ENCODE measurements at places on chromosomes 5 and 9.

- no peak for DNase-seq
Measured at GRCh38 chr5:158419186-158419585, 560.2 kb upstream of the CLINT1 start.

DNA sequence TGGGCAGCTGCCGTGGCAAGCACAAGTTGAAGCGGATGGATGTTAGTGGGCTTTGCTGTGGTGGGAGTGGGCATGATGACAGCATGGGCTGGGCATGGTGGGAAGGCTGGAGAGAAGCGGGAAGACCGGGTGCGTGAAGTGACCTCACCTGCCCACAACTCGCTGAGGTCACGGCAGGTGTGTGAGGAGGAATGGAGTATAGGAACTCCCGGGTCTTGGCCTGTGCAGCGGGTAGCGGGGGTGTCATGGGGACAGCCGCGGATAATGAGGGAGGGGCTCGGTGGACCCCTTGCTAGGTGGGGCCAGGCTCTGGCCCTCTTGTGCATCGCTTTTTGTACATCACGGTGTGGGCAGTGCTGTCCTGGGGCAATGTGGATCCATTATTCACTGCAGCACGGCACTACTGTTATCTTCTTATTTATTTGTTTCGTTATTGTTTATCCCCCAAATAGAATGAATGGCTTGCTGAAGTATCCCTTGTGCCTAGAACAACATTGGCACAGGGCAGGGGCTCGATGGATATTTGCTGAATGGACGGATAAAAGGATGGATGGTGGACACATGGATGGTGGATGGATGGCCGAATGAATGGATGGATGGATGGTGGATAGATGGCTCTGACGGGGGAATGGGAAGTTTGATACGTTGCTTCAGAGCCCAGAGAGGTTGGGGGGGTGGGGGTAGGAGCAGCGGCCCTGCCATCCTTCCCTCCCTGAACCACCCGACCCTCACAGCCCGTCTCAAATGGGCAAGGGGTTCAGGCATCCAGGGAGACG is 14.6 kb downstream of the PROP1 start:
- DNase-seq: no peak

DNA sequence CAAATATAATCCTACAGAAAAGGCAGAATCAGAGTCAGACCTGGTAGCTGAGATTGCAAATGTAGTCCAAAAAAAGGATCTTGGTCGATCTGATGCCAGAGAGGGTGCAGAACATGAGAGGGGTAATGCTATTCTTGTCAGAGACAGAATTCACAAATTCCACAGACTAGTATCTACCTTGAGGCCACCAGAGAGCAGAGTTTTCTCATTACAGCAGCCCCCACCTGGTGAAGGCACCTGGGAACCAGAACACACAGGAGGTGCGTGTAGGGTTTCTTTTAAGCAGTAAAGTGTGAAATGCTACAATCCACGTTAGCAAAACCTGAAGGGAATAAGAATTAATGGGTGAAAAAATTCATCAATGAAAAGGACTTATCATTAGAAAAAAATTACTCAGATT is 145.8 kb downstream of the GIN1 start:
- no peak for DNase-seq

DNA sequence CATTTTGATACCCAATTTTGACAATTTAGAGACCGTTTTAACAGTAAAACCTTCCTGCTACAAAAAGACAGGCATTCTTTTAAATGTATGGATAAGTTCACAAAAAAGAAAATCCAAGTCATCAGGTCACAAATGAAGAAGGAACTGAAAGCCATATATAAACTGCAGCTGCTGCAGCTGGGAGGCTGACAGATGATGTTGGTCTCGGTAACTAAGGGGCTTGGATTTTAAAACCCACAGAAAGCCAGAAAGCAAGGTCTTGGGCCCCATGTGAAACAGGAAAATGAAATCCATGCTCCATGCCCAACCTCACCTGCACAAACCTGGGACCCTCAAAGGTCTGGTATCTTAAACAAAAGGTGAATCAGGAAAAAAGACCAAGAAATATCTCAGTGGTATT is 15.7 kb upstream of the C5orf34 start:
- no peak for DNase-seq

GRCh38 chr5:16552666-16553343 is 64.0 kb downstream of the RETREG1 start:
- DNase-seq: peak; percentile 81

DNA sequence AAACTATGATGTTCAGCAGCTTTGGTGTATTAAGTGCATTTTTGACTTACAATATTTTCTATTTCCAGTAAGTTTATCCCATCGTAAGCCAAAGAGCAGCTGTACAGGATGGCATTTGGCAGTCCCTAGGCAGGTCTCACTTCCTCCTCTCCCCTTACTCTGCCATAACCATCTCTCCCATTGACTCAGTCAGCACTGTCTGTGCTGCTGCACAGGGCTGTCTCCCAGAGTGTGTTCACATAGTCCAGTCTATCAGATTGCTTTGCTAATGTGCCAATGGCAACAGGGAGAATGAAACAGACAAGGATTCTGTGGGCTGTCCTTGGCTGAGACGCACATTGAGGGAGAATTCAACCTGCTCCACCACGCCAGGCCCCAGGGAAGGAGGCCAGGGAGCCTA is 47.0 kb upstream of the CAST start:
- DNase-seq: no peak

DNA sequence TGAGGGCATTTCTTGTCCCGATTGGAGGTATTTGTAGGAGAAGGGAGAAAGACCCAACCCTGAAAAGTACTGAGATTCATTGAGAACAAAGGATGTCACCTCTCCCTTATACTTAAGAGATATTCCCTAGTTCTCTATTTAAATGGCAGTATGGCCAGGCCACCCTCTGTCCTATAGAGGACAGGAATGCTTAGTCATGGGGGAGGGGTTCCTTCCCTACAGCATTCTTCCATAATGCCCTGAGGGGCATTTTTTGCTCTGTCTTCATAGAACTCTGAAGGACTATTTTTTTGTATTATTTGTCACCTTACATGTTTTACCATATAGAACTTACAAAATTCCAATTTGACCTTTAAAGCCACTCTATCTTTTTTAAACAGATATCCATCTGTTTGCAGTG is 176.3 kb downstream of the TMEM161B start:
- no peak for DNase-seq

DNA sequence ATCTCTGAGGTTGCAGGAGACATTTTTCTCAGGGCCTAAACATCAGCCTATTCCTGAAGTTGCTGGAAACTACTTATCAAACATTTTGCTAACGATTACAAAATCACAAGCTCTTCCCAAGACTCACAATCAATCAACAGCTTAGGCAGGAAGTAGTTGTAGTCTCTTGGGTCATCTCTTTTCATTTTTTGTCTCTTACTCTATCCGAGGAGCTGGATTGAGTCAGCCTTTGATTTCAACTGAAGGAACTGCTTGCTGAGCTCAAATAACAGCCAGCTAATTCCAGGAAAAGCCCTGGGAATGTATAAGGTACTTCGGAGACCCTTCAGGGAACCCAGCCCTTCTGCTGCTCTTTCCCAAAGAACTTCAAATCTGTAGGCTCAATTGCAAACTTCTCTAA is 398.9 kb downstream of the PLK2 start:
- DNase-seq: no peak

- no peak for DNase-seq
Measured at GRCh38 chr9:108475813-108476212, 380.0 kb downstream of the ACTL7B start.

- DNase-seq: no peak
Measured at GRCh38 chr9:73719660-73720059, 568.0 kb downstream of the ANXA1 start.

DNA sequence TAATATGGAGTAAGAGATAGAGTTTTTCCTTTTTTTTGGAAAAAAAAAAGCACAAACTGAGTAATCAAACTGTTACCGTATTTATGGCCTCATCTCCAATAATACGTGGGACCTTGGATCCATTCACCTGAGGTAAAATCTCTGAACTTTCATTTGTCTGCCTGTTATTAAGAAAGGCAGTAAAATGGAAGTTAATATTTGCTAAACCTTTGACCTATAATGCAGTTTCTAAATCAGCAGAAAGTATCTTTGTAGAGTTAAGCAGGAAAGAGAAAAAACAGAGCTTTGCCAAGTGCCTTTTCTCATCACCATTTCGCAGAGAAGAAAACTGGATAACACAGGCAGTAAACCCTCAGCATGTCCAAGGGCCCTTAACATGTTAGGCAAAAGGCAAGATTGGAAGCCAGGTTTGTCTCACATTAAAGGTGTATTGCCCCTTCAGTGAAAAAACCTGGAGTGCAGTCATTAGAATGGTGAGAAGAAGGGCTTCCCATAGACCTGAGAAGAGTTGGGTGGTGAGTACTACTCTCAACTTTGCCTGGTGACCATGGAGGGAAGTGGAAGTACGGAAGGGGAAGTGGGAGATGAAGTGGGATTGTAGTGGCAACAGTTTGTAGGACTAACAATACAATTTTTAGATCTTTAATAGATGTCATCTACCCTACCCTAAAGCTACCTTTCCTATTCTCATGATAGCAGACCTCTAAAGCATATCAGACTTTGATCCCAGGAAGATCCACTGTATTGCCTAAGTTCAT is 65.4 kb upstream of the GRAMD2B start:
- DNase-seq: no peak

GRCh38 chr9:122228568-122229484 is at the start of gene LHX6:
TSS of gene LHX6 (minus strand) at chr9:122228957. CDS start at chr9:122228740, 217 bp downstream.
- DNase-seq: no peak

DNA sequence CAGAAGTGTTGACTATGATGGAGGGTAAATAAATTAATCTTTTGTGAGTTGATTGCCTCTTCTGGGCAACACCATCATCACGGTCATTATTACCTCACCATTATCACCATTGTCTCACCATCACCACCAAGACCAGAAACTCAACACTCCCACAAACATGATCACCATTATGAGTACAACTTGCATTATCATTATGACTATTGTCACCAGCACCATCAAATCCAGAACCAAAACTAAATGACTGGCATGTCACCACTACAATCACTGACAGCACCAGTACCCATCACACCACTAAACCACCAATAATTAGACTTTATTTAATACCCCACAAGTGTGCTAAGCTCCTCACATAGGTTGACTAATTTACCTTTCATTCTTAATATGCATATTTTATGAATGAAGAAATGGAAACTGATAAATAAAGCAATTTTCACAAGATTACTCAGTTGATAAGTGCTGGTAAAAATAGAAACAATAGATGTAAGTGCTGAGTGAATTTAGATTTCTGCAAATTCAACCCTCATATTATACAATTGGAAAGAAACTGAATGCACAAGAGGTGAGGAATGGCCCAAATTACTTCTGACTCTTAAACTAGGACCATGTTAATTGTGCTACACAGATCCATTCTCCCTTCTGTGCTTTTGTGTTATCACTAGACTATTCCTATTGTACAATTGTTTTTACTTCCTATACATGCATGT is 517.8 kb upstream of the PAPPA start:
- DNase-seq: no peak

DNA sequence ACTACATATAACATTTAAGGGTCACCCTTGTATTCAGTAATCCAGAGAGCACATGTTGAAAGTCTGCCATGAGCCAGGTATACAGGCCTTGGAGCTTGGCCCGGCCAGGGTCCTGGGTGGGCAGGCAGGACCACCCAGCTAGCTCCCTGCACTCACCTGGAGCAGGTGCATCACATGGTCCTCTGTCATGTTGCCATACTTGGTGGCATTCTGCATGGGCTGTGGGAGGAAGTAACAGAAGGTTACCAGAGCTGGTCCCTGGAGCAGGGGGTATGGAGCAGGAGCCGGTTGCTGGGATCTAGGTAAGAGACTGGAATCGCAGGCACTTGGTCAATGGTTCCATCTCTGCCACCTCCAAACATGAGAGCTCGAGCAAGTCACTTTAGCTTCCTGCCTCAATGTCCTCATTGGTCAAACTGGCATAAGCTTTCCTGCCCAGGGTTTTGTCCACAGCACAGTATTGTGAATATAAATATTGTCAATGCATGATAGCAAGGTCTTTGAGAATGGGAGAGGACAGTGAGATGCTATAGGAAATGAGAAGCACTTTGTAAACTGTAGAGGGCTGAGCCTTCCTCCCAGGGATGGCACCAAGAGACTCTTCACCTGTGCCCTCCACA is 6.5 kb downstream of the CD74 start:
- no peak for DNase-seq

DNA sequence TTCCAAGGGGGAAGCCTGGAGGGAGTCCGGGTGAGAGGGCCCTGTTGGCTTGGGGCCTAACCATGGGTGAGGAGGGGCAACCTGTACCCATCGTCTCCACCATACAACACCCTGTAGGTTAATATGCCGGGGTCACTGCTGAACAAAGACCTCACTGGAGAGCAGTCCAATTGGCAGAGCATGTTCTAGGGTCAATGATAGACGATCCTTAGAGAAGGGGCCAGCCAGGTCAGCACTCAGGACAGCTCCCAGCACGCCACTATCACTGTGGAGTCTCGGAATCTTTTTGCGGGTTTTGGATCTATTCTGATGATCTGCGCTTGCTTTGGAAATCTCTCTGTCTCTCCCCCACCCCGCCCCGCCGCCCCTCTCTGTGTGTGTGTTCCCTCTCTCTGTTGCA is 218.4 kb upstream of the MVB12B start:
- no peak for DNase-seq

DNA sequence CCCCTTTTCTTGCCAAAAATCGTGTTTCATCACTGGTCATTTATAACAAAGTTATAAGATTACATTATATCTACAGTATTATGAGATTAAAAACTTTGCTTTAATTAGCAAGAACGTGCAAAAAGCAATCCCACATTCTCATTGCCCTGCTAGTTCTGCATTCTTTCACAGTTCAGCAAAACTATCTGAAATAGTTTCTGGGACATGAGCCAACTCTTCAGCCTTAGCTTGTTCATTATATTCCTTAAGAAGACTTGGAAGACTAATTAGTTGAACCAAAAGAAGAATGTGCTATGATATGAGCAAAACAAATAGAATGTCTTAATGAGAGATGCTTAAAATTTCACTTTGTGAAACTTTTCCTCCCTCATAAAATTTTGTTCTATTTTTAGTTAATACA is 76.7 kb downstream of the ITGA1 start:
- no peak for DNase-seq

- DNase-seq: no peak
Measured at GRCh38 chr9:31355965-31356364, 1028.5 kb upstream of the ACO1 start.

GRCh38 chr5:10876006-10876744 is 115.1 kb upstream of the DAP start:
- no peak for DNase-seq

- DNase-seq: no peak
Measured at GRCh38 chr5:179265514-179266290, 79.6 kb downstream of the ADAMTS2 start.

- no peak for DNase-seq
Measured at GRCh38 chr5:173498739-173499470, 117.5 kb downstream of the BOD1 start.

DNA sequence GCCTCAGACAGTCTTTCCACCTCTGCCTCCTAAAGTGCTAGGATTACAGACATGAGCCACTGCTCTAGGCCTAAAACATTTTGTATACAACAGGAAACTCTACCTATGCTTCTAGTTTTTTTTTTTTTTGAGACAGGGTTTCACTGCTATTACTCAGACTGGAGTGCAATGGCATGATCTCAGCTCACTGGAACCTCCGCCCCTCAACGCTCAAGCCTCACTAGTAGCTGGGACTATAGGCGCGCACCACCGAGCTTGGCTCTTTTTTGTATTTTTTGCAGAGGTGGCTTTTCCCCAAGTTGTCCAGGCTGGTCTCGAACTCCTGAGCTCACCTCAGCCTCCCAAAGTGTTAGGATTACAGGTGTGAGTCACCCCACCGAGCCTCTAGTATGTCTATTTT is 5.4 kb downstream of the HSPA9 start:
- DNase-seq: no peak

GRCh38 chr5:110297152-110297670 is 429.3 kb downstream of the TMEM232 start:
- no peak for DNase-seq

Data from NCI-H1694 (cell line).